ENCODE measurements at places on chromosomes 3 and 15. TPM values are rescaled to one million over a fixed set of nuclear protein-coding genes. Genes with fewer than 3 reads are reported as not detected.

DNA sequence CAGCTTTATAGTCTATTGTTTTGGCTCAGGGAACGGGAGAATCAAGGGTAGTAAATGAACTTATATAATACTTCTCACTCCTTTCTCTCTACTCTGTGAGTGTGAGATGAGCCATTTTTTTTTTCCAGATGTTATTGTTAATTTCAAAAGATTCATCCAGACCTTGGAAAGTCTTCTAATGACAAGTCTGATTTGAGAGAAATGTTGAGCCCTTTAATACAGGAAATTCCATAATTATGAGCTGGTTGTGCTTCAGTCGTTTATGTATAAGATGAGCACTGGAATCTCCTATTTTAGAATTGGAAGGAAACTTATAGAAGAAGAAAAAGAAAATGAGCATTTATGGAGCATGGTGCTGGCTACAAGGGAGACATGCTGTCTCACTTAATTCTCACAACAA is 92.0 kb downstream of the FBN1 start:
- DNase-seq = peak; percentile 65

SLC28A1 gene
- total RNA-seq = 0.72 TPM

DNA sequence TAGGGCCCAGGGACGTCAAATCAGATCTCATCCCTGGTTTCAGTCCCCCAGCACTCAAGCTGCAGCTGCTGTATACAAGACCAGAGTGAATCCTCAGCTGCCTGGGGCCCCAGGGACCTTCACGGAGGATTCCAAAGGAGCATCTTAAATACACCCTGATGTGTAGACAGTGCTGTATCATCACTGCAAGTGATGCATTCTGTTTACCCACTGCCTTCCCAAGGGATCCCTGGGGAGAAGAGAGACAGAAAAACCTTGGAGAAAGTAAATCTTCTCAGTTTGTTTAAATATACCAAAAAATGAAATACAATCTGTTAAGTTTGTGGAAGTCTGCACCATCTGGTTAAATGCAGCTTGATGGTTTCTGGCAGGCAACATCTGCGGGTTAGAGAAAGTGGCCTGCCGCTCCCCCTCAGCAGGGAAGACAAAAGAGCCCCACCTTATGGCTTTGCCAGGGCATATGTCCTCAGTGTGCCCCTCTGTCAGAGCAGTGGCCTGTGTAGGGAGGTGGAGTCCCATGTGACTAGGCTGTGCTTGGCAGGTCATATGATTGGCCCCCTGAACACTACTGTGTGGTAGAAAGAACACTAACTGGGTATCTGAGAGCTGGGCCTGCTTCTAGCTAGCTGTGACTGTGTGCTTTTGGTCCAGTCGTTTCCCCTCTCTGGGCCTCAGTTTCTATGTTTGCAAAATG is 222.2 kb upstream of the TRIM42 start:
- no peak for DNase-seq

- no peak for DNase-seq
Observed at GRCh38 chr3:169456900-169457299, 206.6 kb downstream of the MECOM start.

DNA sequence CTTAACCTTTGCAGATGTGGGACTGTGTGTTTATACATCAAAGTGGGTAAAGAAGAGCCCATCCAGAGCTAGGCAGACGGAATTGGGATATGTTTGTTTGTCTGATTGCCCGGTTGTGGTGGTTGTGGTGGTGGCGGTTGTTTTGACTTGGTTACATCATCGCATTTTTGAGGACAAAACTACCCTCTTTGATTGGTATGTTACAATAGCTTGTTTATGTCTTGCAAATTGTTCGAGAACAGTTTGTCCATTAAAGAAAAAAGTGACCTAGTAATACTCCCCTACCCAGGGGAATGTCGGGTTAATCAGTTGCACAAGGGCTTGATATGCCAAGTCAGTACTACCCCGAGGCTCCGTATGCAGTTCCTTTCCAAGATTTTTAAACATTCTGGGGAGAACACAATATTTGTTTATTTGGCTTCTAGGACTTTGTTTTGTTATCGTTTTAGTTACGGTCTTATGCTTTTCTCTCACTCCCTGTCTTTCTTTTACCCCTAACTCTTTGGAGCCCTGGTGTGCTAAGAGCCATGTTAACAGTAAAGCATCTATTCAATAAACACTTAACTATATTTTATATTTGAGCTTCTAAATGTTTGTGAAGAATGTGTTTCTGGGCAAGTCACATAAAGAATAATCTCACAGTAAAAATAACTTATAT is 315.4 kb downstream of the LPP start:
- no peak for DNase-seq

DNA sequence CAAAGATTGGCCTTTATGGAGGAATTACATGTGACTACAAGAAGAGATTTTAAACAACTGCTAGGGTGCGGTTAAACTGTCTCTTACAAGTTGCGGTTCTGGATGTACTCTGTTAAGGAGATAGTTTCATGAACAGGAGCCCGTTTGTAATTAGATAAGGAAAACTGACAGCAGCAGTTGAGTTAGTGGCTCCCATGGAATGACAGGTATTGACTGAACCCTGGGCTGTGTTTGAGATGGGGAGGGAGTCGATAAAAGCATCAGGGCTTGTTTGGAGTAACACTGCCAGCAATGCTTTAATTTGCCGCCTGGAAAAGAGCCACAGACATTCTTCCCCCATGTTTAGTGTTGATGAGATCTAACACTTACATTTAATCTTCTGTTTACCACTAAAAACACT is 139.9 kb downstream of the ROBO2 start:
- no peak for DNase-seq

DNA sequence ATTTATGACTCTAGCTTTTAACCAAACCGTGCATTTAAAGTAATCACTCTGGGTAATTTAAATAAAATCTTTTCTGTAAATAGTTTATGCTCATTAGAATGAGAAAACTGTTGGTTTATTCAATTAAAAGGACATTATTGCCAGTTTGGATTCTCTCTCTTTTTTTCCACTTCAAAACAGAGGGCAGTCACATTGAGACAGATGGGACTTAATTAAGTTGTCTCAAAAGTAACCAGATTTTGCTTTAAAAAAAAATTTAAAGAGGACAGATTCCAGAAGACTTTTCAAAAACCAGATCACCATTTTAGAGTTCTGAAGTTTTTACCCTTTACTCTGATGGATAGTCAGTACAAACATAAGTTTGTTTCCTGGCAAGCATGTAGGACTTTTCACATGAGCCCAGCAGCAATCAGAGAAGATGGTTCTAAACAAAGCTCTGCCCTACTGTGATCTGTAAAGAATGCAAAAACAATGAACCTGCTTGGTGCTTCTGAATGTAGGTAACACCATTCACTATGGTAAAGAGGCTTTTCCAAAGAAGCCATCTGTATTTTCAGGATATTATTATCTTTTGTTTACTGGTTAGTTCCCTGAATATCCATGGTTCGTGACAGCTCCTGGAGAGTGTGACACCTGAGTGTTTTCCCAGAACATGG is 136.2 kb downstream of the LRTM1 start:
- no peak for DNase-seq

GRCh38 chr15:31552482-31553099 is 226.0 kb downstream of the KLF13 start:
- no peak for DNase-seq

GRCh38 chr15:58214591-58215340 is 76.6 kb downstream of the AQP9 start:
- no peak for DNase-seq

SIN3A gene
- total RNA-seq = 36.1 TPM

GRCh38 chr3:156720826-156721225 is 46.4 kb downstream of the TIPARP start:
- no peak for DNase-seq

Data from umbilical cord (tissue), 2 donors.